ENCODE measurements at places on chromosomes 5 and 9.

GRCh38 chr9:82604947-82605656 is 457.8 kb downstream of the RASEF start:
- no peak for DNase-seq

- no peak for DNase-seq
These were observed 94.9 kb downstream of the TLE1 start for GRCh38 chr9:81594415-81594814.

DNA sequence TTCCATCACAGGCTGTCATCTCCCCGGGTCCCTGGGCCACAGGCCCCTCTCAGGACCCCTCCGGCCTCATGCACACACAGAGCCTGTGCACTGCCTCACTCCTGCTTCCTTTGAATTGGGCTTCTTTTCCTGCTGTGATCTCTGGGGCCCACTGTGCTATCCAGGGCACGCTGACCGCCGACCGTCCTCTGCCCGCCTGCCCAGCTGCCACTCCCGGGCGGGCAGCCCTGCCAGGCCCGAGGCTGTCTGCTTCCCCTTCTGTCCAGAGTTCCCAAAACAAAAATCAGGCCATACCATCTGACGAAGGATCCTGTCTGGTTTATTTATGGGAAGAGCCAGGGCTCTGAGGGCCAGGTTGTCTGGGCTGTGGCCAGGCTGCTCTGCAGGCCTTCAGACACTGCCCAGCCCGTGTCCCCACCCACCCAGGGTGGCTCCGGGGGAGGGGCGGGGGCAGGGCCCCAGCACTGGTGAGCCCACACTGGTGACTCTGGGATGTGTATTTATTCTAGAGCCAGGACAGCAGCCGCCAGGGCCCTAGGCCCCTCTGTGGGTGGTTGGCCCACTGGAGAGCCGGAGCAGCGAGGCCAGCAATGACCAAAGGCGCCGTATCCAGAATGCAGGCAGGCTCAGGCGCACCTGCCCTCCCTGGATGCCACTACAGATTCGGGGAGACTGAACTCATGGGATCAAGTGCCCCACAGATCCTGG is 57.0 kb downstream of the ADAMTS2 start:
- no peak for DNase-seq

- DNase-seq = peak; percentile 90
These were observed 356.2 kb upstream of the NUDT12 start for GRCh38 chr5:103918668-103919367.

DNA sequence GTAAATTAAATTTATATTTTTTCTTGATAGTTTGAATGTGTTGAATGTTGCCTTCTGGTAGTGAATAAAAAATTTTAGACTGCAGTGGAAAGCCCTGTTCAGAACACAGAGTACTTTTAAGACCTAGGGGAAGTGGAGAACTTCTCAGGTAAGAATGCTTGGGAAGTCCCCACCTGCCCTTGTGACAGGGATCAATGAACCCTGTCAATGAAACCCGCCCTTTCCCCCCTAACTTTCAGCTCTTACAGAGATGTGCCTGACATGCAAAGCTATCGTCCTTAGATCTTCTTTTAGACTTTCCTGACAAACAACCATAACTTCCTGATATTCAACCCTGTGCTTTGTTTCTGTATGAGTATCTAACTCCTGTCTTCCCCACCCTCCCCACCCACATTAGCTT is 562.7 kb downstream of the TLE4 start:
- no peak for DNase-seq

- peak; percentile 44 for DNase-seq
These were observed 75.1 kb downstream of the HSD17B4 start for GRCh38 chr5:119527351-119527750.

- no peak for DNase-seq
These were observed at the start of gene IL4 for GRCh38 chr5:132673939-132674630. TSS of gene IL4 (plus strand) at chr5:132673989. CDS start at chr5:132674051, 62 bp downstream.

DNA sequence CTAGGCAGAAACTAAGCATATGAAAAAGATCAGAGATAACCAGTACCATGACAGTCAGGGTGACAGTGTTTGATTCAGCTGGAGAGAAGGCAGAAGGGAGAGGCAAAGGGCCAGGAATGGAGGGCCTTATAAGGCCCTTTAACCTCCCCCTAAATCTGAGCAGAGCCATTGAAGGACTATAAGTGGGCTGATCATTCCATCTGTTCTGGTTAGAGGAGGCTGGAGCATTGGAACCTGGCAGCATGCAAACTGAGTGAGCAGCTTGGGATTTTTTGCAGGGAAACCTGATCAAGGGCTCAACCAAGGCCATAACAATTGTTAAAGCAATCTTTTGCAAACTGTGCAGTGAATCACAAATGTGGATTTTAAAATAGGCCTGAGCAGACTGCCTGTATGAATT is 174.5 kb upstream of the DAP start:
- no peak for DNase-seq

Measured in fibroblast of skin of right biceps (primary cell).